Gastrocnemius medialis (tissue), 4 donors: ENCODE measurements at places on chromosomes 16 and 17. TPM values are rescaled to one million over a fixed set of nuclear protein-coding genes. Genes with fewer than 3 reads are reported as not detected.

The PRM1 gene
- total RNA-seq, result not detected

The TXNDC11 gene
- total RNA-seq, result 64.5 TPM

The HS3ST4 gene
- not detected for total RNA-seq

The ZKSCAN2 gene
- total RNA-seq, result 5.3 TPM

The CCDC144A gene
- 0.97 TPM for total RNA-seq

The HSD17B1 gene
- 0.33 TPM for total RNA-seq

The KRTAP17-1 gene
- not detected for total RNA-seq

The PIK3R5 gene
- total RNA-seq, result 2.0 TPM

The PPL gene
- 23.1 TPM for total RNA-seq

The ITGAL gene
- 0.16 TPM for total RNA-seq

The KRT40 gene
- not detected for total RNA-seq

The ASGR1 gene
- total RNA-seq, result 1.8 TPM

The CRISPLD2 gene
- total RNA-seq, result 26.1 TPM

The SDK2 gene
- total RNA-seq, result 0.20 TPM

The RAB11FIP4 gene
- 0.09 TPM for total RNA-seq

The PLLP gene
- total RNA-seq, result 5.5 TPM

The IL17C gene
- total RNA-seq, result not detected

The AIPL1 gene
- total RNA-seq, result not detected

The CACNG1 gene
- total RNA-seq, result 203 TPM

The GIT1 gene
- total RNA-seq, result 62.2 TPM

The INCA1 gene
- total RNA-seq, result 4.4 TPM

The FOXN1 gene
- total RNA-seq, result not detected

The CCL3 gene
- not detected for total RNA-seq

The MYO18A gene
- total RNA-seq, result 1,058 TPM

The NMT1 gene
- total RNA-seq, result 75.3 TPM

The RAC3 gene
- total RNA-seq, result not detected

The ZNF423 gene
- total RNA-seq, result 8.4 TPM

The PRR35 gene
- total RNA-seq, result not detected

The TBC1D3C gene
- total RNA-seq, result not detected

The MILR1 gene
- 3.3 TPM for total RNA-seq

The G6PC1 gene
- total RNA-seq, result 0.47 TPM

The SULT1A2 gene
- total RNA-seq, result not detected

The TVP23A gene
- total RNA-seq, result not detected

The WNT3 gene
- total RNA-seq, result not detected

The OR1D2 gene
- total RNA-seq, result not detected

The VAC14 gene
- total RNA-seq, result 19.8 TPM

The FBXW10 gene
- total RNA-seq, result 0.29 TPM

The C16orf89 gene
- total RNA-seq, result not detected

The PTX4 gene
- total RNA-seq, result 0.41 TPM

The ITGB3 gene
- 1.9 TPM for total RNA-seq
